Transverse colon (tissue), 4 donors: ENCODE measurements at places on chromosomes 5 and 9. TPM values are rescaled to one million over a fixed set of nuclear protein-coding genes. Genes with fewer than 3 reads are reported as not detected.

The KCNN2 gene
- 5.8 TPM for total RNA-seq

The PCDHB15 gene
- total RNA-seq: 1.1 TPM

The SLC6A19 gene
- total RNA-seq: 106 TPM

The PSD2 gene
- total RNA-seq: not detected

The BRD9 gene
- total RNA-seq: 91.3 TPM

- no peak overlapping the region for H3K27ac ChIP-seq
- no peak overlapping the region for H3K4me3 ChIP-seq
- H3K36me3 ChIP-seq: no peaks in the 10 kb centered on the region
- H3K4me1 ChIP-seq: peaks cover 4% of the 10 kb centered on the region
- no peaks in the 10 kb centered on the region for H3K27me3 ChIP-seq
Observed at GRCh38 chr5:146009020-146009419, 72.6 kb downstream of the SH3RF2 start.

DNA sequence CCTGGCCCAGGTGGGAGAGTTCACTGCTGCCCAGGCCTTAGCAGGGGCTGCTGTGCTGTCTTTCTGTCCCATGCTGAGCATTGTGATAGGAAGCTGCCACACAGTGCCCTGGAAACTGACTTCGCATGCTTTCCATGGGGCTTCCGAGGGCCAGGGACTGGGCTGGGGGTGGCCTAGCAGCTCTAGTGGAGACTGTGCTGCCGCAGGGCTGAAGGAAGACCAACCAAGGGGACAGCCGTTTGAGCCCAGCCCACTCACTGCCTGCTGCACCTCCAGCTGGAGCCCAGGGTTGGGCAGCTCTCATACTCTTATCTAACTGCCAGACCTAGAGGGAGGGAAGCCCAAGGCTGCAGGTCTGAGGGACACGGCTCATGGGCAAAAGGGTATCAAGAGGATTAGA lies 79.2 kb downstream of the RGS3 start:
- DNase-seq: no peak
- no peaks in the 10 kb centered on the region for H3K36me3 ChIP-seq
- no peaks in the 10 kb centered on the region for H3K27me3 ChIP-seq
- peaks cover 6% of the 10 kb centered on the region for H3K4me1 ChIP-seq
- H3K4me3 ChIP-seq: no peak overlapping the region

GRCh38 chr5:174306345-174307030 lies 261.0 kb downstream of the NSG2 start:
- H3K4me3 ChIP-seq: no peak overlapping the region
- peaks cover 9% of the 10 kb centered on the region for H3K27me3 ChIP-seq
- H3K4me1 ChIP-seq: no peaks in the 10 kb centered on the region
- H3K36me3 ChIP-seq: no peaks in the 10 kb centered on the region
- no peak for DNase-seq

DNA sequence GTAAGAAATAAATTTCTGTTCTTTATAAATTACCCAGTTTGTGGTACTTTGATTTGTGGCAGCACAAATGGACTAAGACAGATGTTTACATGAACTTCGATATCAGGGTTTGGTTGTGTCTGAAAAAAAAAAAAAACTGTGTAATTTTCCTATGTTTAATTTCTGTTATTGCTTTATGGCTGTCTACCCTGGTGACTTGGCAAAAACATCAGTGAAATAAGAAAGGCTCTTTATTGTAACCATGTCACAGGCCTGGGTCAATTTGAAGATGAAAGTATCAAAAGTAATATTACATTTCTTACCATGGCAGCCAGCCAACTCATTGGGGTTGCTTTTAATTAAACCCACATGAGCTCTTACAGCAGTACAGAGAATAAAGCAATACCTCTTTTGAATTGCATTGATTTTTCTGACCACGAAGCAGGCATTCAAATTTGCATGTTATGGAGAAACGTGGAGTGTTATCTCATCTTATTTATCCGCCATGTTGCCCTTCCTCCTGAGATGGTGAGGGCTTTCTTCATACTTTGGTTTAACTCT lies 20.6 kb upstream of the SV2C start:
- peaks cover 11% of the 10 kb centered on the region for H3K4me1 ChIP-seq
- no peak overlapping the region for H3K27ac ChIP-seq
- peak; percentile 18 for DNase-seq

DNA sequence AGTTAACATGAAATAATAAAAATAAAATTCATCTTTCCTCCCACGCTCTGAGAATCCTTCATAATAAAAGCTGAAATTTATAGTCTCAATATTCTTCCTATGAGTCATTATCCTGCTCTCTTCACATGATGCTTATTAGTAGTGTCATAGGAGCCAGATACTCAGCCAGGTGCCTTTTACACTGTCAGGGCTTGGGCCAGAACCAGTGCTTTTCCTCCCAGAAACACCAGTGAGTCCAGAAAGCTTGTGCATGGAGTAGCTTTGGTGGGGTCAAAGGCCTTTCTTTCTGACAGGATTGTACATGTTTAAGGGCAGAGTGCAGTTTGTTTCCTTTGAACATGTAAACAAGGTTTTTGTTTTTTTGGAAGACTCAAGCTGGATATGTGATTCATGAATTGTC lies 6.8 kb downstream of the LSM11 start:
- no peak overlapping the region for H3K27ac ChIP-seq
- H3K27me3 ChIP-seq: no peaks in the 10 kb centered on the region
- no peaks in the 10 kb centered on the region for H3K36me3 ChIP-seq
- DNase-seq: no peak
- H3K4me1 ChIP-seq: peaks cover 2% of the 10 kb centered on the region

DNA sequence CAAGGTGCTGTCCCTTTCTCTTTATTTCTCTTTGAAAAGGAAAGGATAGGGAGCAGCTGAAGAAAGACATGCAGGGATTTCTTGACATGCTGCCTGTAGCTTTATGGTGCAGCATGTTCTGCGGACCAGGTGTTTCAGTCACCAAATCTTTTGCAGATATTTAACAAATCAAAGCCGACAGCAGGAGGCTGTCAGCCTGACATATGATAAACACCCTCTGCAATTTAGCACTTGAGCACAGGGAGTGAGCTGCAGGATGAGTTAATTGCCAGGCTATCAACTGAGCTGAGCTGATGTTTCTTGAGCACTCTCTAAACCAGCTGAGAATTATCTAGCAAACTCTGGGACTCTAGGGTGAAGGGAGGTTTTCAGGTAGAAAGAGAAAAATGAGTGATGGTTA lies 212.8 kb upstream of the ATP10B start:
- no peak for DNase-seq
- H3K4me1 ChIP-seq: no peaks in the 10 kb centered on the region
- no peaks in the 10 kb centered on the region for H3K27me3 ChIP-seq
- no peak overlapping the region for H3K27ac ChIP-seq
- H3K4me3 ChIP-seq: no peak overlapping the region

GRCh38 chr5:74095871-74096270 lies 469.9 kb downstream of the ARHGEF28 start:
- no peak overlapping the region for H3K27ac ChIP-seq
- no peaks in the 10 kb centered on the region for H3K27me3 ChIP-seq
- no peaks in the 10 kb centered on the region for H3K4me1 ChIP-seq

- H3K4me1 ChIP-seq: no peaks in the 10 kb centered on the region
- H3K36me3 ChIP-seq: no peaks in the 10 kb centered on the region
- H3K27ac ChIP-seq: no peak overlapping the region
- H3K27me3 ChIP-seq: no peaks in the 10 kb centered on the region
Observed at GRCh38 chr9:25003686-25004085, 458.0 kb upstream of the IZUMO3 start.

DNA sequence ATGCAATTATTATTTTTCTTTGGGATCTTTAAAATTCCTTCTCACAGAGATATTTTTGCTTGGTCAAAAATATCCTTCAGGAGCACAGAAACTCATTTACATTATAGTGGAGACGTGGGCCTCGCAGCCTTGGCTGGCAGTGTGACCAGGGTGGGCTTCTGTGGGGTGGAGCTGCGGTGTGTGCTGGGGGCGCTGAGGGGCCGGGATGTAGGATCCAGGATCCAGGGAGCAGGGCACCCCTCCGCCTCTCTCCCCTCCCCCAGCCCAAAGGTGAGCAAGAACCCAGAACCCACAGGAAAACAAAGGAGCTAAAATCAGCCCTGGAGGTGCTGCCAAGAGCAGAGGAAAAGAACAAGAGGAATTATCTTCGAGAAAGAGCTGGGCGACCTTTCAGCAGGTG lies 79.1 kb upstream of the OLFM1 start:
- no peak for DNase-seq
- H3K36me3 ChIP-seq: no peaks in the 10 kb centered on the region
- no peak overlapping the region for H3K27ac ChIP-seq
- H3K4me3 ChIP-seq: no peak overlapping the region
- H3K27me3 ChIP-seq: no peaks in the 10 kb centered on the region
- no peaks in the 10 kb centered on the region for H3K4me1 ChIP-seq

DNA sequence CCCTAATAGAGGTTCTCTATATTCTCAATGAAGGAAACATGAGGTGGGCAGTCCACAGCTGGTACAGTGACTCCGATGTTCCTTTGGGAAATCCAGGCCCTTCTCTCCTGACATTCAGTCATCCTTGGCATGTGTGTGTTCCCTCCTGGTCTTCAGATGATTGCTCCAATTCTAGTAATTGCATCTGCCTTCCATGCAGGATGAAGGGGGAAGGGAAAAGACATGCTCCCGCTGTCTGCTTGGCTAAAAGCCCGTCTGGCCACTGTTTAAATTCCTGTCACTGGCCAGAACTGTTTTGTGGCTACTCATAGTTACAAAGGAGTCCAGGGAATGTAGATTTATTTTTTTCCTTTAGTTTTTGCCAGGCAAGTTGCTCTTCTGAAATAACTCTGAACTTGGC lies 65.0 kb downstream of the MAST4 start:
- peak; percentile 32 for DNase-seq
- no peak overlapping the region for H3K27ac ChIP-seq
- peaks cover 4% of the 10 kb centered on the region for H3K4me1 ChIP-seq
- H3K4me3 ChIP-seq: no peak overlapping the region
- no peaks in the 10 kb centered on the region for H3K27me3 ChIP-seq

DNA sequence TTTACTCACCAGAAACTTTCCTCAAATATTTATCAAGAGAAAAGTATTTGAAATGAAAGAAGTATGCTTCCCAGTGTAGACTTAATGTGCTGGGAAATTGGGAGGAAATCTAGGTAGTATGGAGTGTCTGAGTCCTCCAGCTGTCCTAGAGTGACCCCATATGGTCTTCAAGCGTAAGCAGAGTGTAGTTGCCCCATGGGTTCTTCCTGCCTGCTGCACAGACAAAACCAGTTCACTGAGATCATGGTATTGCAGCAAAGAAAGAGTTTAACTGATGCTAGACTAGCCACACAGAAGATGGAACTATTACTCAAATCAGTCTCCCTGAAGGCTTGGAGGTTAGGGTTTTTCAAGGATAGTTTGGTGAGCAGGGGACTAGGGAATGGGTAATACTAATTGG lies 114.9 kb upstream of the PRLR start:
- H3K27ac ChIP-seq: no peak overlapping the region
- H3K27me3 ChIP-seq: no peaks in the 10 kb centered on the region
- no peaks in the 10 kb centered on the region for H3K4me1 ChIP-seq
- DNase-seq: no peak

DNA sequence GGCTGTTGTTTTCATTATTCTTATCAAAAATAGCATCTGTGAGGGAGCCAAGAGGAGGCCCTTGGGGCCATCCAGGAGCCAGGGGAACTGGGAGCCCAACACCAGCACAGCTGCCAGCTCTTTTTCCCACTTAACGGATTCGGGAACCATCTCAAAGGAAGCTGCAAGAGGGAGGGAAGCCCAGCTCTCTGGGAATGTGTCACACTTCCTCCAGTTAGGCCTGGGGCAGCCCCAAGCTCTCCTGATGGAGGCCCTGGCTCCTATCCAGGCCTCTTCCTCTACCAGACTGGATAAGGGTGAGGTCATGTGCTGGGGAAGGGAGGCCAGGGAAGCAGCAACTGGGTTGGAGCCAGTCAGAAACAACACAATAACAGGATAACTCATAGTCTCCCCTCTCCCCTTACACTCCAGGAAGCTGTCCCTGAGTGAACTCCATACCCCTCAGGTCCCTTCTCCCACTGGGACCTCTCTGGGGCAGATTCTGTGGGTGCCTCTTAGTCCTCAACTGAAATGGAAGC lies 12.7 kb downstream of the CSF2 start:
- H3K4me3 ChIP-seq: no peak overlapping the region
- no peak for DNase-seq
- H3K27me3 ChIP-seq: no peaks in the 10 kb centered on the region
- H3K36me3 ChIP-seq: no peaks in the 10 kb centered on the region
- no peaks in the 10 kb centered on the region for H3K4me1 ChIP-seq

DNA sequence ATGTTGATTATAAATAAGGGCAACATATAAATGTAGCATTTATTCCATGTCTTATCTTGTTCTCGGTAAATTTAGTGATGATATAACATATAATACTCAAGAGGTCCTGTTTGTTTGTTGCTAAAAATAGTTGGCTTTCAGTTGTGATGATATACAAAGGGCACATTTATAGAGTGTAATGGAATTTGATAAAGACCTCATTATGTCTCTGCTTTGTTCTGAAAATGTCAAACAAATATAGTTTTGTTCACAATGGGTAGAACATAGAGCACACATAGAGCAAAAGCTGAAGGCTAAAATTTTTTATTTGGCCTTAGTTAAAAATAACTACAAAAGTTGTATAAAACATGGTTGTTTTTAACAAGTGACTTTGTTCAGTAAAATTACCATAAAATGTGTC lies 477.1 kb upstream of the SMC2 start:
- H3K27ac ChIP-seq: no peak overlapping the region
- no peak for DNase-seq
- no peak overlapping the region for H3K4me3 ChIP-seq

DNA sequence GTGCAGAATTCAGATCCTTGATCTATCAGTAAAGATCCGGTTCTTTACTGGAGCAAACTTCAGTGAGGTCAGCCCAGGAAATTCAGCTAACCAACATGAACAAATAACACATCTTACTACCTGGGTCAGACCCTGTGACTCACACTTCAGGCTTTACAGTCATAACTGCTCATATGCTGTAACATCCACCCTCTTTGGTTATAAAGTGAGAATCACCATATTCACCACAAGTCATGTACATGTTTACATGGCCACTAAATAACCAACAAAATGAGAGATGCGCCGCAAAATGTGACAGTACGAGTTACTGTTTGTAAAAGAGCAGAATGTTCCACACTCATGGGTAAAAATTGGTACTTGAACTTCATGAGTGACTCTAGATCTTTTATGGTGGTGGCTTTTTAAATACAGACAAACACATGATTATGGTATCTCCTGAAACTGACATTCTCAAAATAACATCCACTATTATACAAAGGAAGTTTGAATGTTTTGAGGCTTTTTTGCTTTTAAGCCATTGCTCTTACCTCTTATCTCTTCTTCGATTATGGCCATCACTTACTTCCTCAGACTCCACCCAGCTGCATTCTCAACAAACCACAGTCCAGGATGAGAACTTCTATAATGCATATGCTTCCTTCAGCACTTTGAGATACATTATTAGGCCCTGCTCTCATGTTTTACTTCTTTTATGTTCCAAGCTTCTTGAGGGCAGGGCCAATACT lies 516.6 kb downstream of the RAB3C start:
- H3K27ac ChIP-seq: peak overlapping the region; percentile 35
- no peak for DNase-seq
- H3K4me1 ChIP-seq: peaks cover 2% of the 10 kb centered on the region
- H3K36me3 ChIP-seq: no peaks in the 10 kb centered on the region
- H3K4me3 ChIP-seq: no peak overlapping the region
